ENCODE measurements at places on chromosomes 12 and 14.

DNA sequence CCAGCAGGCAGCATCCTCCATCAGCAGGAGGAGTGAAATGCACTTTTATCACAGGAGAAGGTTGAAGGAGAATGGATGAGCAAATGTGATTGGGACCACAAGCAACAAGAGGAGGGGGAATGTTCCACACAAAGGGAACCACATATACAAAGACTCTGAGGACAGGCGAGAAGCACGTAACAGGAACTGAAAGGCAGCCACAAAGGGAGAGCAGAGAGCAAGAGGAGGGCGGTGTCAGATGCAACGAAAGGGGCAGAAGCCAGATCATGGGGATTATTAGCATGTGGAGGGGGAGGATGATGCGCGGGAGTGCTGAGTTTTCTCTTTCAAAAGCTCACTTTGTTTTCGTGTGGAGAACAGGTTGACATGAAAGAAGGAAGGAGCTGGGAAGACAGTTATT lies 241.1 kb downstream of the SPTSSA start:
- DNase-seq, result no peak

GRCh38 chr14:22884076-22884737 lies 1.2 kb downstream of the REM2 start:
- no peak for DNase-seq

- no peak for DNase-seq
Observed at GRCh38 chr12:76238688-76239087, 109.5 kb downstream of the BBS10 start.

GRCh38 chr12:108616941-108617858 lies 16.5 kb downstream of the SELPLG start:
- no peak for DNase-seq

- DNase-seq, result no peak
Observed at GRCh38 chr14:78763746-78764145, 593.6 kb downstream of the NRXN3 start.

DNA sequence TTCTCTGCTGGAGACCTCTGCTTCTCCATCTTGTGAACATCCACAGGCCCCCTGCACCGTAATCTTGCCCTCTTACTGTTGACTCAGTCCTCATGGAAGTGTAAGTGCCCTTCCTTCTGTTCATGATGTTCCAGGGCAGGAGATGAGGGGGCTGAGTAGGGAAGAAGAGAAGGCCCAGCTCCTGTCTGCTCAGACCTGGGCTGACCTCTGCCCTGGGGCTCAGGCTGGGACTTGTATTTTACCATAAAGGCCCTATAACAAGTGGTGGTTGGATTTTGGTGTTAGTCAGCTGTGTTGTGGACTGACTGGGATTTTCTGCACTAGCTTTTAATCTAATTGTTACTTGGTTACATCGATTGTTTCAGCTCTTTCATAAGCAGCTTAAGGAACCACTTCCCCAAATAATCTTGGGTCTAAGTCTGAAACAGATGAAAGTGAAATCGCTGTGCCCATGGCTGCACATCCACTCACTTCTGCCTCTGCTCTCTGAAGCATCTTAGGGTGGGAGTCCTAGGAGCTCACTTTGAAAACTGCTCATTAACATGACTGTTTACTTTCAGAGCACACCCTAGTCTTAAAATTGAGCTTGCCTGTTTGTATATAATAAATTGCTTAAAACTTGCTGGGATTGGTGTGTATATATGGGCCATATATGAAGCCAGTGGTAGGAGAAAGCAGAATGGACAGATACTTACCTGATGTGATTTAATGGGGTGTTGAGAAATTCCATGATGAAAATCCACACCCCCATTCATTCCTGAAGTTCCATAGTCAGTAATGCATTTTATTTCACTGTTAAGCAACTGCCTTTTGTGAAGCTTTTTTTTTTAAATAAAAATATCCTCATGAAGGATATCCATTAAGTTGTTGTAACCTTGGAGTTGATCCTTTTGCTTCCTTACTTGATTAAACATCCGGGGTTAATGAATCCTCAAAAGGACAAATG lies 17.7 kb downstream of the C12orf71 start:
- no peak for DNase-seq

DNA sequence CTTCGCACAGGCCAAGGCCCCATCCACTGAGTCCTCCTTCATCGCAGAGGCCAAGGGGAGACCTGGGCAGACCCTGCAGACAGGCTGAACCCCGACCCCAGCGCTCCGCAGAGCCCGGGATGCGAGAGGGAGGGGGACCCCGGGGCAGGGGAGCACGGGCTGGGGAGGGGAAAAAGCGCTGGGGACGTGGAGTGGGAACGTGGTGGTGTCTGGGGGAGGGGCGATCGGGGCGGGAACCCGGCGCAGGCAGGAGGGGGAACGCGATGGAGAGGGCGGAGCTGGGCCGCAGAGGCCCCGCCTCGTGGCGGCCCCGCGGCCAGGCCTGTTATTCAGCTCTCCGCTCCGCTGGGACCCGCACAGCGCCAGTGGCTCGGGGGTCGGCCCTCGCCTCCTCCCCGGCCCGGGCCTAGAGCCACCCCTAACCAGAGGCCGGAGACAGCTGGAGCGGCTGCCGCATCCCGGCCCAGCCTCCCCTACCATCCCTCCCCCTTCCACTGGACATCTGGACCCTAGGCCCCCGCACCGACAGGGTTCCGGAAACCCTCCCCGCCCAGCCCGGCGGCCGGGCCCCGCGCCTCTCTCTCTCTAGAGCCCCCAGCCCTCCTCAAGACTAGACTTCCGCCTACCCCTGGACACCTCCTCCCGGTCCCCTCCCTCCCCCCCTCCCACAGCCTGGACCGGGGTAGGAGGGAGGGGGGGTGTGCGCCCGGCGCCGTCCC lies at the start of gene ARHGEF25:
ARHGEF25 (plus strand) TSS at position 328 of the 719 bp plus-strand sequence. CDS start 460 bp downstream, outside the sequence.
- DNase-seq, result peak; percentile 88

- no peak for DNase-seq
Observed at GRCh38 chr12:124680863-124681778, 113.7 kb upstream of the NCOR2 start.

GRCh38 chr12:100164153-100164704 lies 21.6 kb upstream of the BLTP3B start:
- no peak for DNase-seq

DNA sequence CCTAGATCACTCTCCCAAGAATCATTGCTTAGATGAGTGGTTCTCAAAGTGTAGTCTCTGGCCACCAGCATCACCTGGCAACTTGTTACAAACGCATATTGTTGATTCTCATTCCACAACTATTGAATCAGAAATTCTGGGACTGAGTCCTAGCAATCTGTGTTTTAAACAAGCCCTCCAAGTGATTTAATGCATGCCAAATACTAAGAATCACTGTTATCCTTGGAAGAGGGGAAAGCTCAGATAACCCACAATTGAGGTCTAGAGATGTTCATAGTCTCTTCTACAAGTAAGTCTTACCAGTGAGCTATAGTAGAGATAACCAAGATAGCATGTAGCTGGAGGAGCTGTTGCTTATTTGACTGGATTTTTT lies 666.6 kb downstream of the DIO2 start:
- DNase-seq, result no peak

GRCh38 chr12:48882315-48882687 lies 16.6 kb upstream of the RND1 start:
- DNase-seq, result no peak

GRCh38 chr12:76777765-76778216 lies 13.9 kb downstream of the ZDHHC17 start:
- DNase-seq, result no peak

GRCh38 chr14:31142455-31143087 lies 65.0 kb downstream of the HECTD1 start:
- no peak for DNase-seq

GRCh38 chr12:93417967-93418480 lies 23.7 kb downstream of the UBE2N start:
- DNase-seq, result no peak

DNA sequence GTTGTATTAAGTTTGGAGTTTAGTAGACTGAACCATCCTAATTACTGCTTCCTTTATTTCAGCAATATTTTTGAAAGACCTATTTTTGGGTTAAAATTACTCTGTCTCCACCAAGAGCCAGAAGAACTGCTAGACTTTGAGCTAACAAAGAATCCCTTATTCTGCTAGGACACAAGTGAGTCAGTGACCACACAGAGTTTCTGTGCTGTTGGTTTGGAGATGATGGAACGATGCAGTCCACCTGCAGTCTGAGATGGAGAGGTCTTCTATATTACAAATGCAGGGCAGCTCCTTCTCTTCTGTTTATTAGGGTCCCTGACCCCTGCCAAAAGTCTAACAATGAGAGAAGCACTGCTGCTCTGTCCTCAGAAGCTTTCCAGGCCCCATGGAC lies 6.7 kb upstream of the STXBP6 start:
- no peak for DNase-seq

DNA sequence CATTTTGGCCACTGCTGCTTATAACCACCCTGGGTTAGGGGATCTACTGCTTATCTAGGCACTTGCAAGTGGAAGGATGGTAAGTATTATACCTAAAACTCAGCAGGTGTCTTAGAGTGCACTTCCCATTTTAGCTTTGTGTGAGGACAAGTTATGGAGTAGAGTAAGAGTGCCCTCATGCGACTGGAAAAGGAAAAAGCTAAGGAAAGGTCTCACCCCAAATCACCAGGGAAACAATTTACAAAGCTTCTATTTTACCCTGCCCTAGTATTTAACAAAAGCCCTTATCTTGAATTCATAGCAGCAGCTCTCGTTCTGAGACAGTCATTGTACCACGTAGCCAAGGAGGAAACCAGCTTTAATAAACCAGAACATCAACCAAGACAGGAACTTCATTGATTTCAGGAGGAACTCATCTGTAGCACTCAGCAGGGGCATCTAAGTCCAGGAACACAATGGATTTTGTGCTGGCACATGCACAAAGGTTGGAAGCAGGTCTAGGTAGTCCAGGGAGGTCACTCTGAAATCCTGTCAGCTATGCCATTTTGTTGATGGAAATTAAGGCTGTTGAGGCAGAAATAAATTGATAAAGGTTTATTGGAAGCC lies 2.9 kb downstream of the RDH12 start:
- peak; percentile 90 for DNase-seq

GRCh38 chr14:95193081-95193480 lies 35.8 kb upstream of the DICER1 start:
- DNase-seq, result no peak

GRCh38 chr12:68641138-68641537 lies 30.4 kb downstream of the RAP1B start:
- no peak for DNase-seq

- DNase-seq, result no peak
Observed at GRCh38 chr14:65259000-65259399, 153.5 kb upstream of the FUT8 start.

DNA sequence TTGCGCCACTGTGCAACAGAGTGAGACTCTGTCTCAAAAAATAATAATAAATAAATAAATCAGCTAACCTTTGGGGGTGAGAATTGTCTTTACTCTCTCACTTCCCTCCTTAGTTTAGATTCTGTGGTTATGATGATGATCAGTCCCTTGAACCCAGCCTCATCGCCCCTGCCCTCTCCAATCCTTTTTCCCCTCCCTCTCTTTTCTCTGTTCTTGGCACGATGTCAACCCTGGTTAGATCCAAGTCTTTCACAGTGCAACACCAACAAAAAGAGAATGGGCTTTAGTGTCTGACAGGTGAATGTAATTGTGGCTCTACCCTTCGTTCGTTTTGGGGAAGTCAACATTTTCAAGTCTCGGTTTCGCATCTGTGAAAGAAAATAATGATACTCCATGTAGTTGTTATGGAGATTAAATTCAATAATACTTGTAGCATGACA lies 59.0 kb downstream of the NTN4 start:
- no peak for DNase-seq

DNA sequence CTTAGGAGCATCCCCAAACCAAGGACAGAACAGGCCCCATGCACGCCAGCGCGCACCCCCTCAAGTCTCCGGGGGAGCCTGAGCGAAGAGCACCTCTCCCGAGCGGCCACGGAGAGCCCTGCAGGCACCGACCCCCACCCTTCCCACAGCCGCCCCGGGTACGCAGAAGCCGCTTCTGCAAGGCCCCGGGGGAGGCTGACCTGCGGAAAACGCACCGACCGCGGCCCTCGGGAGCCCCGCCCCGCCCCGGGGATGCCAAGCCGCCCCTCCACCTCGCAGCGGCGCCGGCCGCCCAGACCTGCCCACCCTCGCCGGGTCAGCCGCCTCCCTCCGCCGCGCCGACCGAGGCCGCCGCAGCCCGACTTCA lies 385 bp downstream of the CAPRIN2 start:
- DNase-seq, result no peak

- no peak for DNase-seq
Observed at GRCh38 chr14:65168840-65169239, 66.5 kb upstream of the MAX start.

- no peak for DNase-seq
Observed at GRCh38 chr14:100898935-100899883, 4.3 kb downstream of the RTL1 start.

DNA sequence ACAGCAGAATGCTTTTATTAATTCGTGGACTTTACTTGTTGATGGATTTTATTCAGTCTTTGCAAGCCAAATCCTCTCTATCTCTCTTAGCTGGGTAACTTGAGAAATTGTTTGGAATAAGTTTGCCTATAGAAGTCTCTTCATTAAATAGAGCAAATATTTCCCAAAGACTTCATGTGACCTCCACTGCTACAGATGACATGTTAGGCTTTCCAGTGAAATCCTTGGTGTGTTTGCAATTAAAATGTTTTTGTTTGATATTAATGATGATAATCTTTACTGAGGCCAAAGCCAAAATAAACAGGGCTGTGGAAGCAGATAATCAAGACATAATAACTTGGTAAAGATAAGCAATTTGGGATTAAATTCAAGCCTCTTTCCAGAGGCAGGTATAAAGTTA lies 4.4 kb downstream of the MYF6 start:
- DNase-seq, result no peak

GRCh38 chr12:57527184-57527583 lies 4.6 kb downstream of the MBD6 start:
- no peak for DNase-seq

- no peak for DNase-seq
Observed at GRCh38 chr14:59246566-59246965, 58.1 kb downstream of the DAAM1 start.

GRCh38 chr12:113456199-113456598 lies 15.5 kb downstream of the LHX5 start:
- DNase-seq, result no peak

DNA sequence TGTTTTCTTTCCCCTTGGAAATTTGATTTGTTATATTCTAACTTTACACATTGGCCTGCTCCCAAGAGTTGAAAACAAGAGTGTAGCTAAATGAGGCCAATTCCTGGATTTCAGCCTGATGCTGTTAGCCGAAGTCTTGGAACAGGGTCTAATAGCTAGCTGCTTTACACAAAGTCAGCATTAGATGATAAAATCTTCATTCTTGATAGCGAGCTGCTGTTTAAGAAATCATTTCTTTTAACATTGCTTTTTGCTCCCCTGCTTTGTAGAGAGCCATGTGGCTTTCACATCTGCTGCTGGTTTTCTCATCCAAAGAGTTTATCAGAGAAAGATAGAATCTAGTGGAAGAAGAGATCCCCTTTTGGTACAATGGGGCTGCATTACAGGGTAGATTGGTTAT lies 22.3 kb downstream of the FBXW8 start:
- DNase-seq, result no peak

- DNase-seq, result no peak
Observed at GRCh38 chr14:63662776-63663175, 21.1 kb upstream of the WDR89 start.

- DNase-seq, result peak; percentile 11
Observed at GRCh38 chr14:93999573-93999972, 2.5 kb downstream of the CCDC197 start.

GRCh38 chr14:38848243-38848935 lies 254.6 kb downstream of the SEC23A start:
- no peak for DNase-seq

- no peak for DNase-seq
Observed at GRCh38 chr12:56818629-56819028, 55.5 kb downstream of the HSD17B6 start.

GRCh38 chr14:75609116-75609515 lies 30.7 kb downstream of the FLVCR2 start:
- DNase-seq, result no peak

GRCh38 chr12:117718141-117718540 lies 250.6 kb downstream of the KSR2 start:
- DNase-seq, result no peak
